Stimulated activated CD4-positive, alpha-beta T cell treated with anti-CD3 and anti-CD28 coated beads, Interleukin-12 subunit alpha, Interleukin-12 subunit beta, amount 100 ng/mL, for 24 hours (primary cell): ENCODE measurements at places on chromosomes 2 and 18.
A peak's percentile ranks its signal among the peaks of the same experiment; 100 is the strongest.

- no peak for DNase-seq
These were observed 1090.2 kb upstream of the PIK3C3 start for GRCh38 chr18:40864846-40865245.

- DNase-seq = no peak
These were observed 134.5 kb downstream of the NCK2 start for GRCh38 chr2:105879106-105879802.

- DNase-seq = no peak
These were observed 219.6 kb downstream of the CD226 start for GRCh38 chr18:69727912-69728572.

DNA sequence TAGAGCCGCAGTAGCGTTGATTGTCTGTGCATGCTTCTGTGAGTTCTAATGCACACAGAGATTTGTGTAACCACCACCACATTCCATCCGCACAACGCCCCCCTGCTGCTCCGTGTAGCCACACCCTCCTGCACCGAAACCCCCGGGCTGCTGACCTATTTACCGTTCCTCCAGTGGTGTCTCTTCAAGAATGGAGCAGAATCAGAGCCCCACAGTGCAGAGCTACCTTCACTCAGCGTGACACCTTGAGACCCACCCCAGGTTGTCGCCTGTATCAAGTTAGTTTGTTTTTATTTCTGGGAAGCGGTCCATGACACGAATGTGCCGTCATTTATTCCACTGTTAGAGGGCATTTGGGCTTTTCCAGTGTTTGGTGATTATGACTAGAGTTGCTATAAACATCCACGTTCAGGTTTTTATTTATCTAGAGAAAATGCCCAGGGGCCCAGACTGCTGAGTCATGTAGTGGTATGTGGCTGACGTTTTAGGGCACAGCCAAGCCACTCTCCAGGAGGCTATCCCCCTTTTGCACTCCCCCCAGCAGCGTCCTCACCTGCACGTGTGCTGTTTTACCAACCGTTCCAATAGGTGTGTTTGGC lies 266.8 kb downstream of the NDUFA10 start:
- DNase-seq = no peak

DNA sequence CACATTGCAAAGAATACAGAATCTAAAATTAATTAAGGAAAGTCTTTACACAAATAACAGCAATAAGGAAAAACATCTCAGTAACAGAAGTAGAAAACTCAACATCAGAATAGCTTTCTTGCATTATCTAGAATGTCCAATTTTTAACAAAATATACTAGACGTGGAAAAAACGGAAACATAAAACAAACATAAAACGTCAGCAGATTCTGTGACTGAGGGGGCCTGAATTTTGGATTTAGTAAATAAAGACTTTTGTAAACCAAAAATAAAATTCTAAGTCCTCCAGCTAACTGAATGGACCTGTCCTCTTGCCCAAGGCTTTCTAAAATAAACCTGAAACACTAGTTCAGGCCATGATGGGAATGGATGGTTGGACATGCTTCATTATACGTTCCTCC lies 773.5 kb upstream of the LRRTM1 start:
- DNase-seq = no peak

DNA sequence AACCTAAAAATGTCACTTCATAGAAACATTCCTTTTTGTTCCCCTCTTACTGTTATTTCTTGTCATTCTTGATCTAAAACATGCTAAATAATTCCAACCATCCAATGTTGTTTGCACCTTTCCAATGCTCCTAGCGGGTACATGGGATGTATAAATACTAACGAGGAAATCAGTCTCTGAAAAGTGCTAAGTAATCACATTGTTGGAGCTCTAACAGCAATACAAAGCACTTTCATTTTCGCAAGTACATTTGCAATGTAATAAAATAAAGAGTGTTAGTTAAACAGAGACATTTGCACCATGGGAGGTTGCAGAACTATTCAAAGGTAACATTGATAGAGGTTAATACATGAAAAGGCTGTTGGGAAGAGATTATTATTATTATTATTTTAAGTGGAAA lies 286.2 kb upstream of the ACVR2A start:
- no peak for DNase-seq

GRCh38 chr2:107337209-107337898 lies 451.4 kb upstream of the ST6GAL2 start:
- DNase-seq = no peak

GRCh38 chr2:70554338-70554892 lies 789 bp upstream of the TGFA start:
- DNase-seq = no peak

- DNase-seq = no peak
These were observed 49.6 kb downstream of the FARSB start for GRCh38 chr2:222606306-222606705.

DNA sequence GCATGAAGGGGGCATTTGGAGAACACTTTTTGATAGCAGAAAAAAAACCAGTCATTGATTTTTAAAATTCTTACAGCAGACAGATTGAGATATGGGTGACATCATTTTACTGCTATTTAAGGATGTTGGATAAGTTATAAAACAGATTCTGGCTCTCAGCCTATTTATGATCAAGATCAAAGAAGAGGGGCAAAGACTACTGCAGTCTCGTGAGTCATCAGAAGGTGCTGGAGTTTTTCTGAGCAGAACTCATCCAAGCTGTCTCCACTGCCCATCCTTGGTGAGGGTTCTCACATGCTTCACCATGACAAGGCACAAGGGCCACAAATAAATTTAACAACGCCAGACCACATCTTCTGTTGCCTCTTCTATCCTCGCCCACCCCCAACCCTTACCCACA lies 58.8 kb downstream of the ST6GAL2 start:
- DNase-seq = no peak

DNA sequence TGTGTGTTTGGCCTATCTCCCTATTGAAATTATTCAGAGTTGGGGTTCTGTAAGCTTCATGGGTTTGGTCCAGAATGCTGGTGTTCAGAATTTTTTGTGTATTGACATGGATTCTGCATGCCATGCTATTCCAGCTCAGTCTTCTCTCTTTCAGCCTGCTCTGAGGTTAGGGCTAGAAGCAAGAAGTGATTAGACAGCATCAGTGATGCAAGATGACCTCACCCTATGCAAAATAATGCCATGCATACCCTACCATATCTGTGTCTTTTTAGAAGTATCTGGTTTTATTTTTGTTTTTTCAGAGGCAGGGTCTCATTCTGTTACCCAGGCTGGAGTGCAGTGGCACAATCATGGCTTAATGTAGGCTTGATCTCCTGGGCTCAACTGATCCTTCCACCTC lies 175.6 kb upstream of the SKOR2 start:
- no peak for DNase-seq

- no peak for DNase-seq
These were observed 1.7 kb downstream of the PFN4 start for GRCh38 chr2:24121469-24121868.

- no peak for DNase-seq
These were observed 11.3 kb downstream of the NT5C1B start for GRCh38 chr2:18578033-18578432.

- DNase-seq = no peak
These were observed 17.5 kb upstream of the HPCAL1 start for GRCh38 chr2:10285191-10285555.

DNA sequence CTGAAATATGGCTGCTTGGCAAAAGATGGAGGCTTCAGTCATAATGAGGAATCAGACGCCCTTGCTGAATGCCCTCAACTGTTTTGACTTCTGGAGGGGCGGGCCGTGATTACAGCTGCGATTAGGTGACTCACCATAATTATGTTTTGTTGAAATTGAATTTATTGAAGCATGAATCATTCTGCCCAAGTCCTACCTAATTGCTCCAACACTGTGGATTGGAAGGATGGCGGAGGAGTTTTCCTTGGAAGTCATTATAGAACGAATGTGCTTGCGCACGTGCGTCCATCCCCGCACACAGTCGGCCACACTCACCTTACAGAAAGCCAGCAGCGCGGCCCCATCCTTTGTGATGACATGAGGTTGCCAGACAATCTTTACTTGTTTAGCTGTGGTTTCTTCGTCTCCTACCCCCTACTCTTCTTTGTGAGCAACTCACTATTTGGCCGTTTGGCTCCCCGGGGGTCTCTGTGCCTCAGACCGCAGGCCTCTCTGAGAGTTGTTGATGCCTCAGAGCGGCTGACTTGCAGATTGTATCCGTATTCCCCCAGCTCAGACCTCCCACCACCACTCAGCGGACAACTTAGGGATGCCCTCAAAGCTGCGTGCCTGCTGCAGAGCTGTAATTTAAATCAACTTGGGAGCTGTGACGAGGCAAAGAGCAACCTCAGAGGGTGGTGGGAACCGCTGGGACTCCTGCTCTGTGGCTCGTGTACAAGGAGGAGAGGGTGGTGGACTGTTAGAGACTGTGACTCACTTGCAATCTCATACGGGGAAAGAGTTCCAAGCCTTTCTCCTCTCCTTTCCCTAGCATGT lies 513.4 kb downstream of the TNS1 start:
- no peak for DNase-seq

DNA sequence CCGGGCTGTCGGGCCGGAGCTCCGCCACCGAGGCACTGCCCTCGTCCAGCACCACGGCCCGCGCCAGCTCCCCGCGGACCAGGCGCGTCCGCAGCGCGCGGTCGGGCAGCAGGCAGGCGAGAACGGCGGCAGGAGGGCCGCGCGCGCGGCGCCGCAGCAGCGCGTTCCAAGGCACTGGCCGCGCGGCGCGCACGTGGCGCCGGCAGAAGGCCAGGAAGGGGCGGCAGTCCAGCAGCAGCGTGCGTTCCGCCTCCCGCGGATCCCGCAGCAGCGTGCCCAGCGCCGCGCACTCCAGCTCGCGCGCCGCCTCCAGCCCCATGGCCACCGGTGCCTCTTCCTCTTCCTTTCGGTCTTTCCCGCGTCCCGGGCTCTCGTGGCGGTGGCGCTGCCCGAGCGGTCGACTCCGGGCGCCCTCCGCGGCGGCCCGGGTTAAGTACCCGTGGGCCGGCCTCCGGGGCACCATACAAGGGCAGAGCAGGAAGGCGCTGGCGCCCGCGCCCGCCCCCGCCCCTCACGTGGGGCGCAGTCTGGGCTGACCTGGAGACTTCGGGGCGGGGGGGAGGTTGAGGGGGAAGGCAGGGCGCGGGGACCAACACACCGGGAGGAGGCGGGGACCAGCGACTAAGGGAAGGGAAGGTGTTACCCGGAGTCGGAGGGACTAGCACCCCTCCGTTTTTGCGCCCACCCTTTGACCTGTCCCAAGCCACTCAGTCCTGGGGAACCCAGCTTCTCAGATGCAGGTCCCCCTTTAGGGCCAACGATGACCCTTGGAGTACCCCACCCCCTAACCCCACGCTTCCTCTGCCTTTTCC lies at the start of gene DUSP2:
Gene DUSP2 (minus strand): TSS at position 405 of the 812 bp plus-strand sequence. CDS start 86 bp downstream, at position 319.
- peak; percentile 92 for DNase-seq

DNA sequence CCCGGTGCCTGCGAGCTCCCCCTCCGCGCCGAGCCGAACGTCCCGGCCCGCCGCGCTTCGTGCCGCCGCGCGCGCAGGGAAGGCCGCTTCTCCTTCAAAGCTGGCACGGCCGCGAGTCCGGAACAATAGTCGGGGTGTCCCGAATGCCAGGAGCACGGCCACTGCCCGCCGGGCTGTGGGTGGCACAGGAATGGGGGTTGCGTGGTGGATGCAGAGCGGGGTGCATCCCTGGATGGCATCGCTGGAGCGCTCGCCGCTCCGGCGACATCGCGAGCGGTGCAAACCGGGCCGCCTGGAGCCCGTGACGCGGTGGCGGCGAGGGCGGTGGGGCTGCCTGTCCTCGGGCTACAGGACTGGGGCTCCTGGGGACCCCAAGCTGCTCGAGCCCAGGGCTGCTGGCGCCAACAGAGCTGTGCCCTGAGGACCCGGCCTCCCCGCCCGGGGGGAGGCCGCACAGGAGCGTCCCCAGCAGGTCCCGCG lies 1.1 kb upstream of the SATB2 start:
- no peak for DNase-seq

- DNase-seq = no peak
These were observed 177.5 kb downstream of the CD8B2 start for GRCh38 chr2:106664669-106665068.

- DNase-seq = peak; percentile 12
These were observed 35.8 kb upstream of the SCLY start for GRCh38 chr2:238024986-238025385.

DNA sequence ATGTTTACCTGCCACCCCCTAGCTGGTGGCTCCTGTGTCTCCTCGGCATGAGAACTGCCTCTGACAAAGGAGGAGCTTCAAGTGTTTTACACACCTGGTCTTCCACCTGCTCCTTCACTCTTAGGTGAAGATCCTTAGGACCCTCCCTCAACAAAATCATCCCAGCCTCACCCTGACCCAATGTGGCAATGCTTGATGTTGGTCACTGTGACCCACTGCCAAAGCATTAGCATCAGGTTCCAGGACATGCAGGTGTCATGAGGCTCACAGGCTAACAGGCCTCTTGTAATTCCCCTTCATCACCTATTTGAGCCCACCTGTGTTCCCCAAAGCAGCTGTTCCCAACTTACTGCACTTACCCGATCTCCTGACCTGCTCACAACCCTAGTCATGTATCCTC lies 9.8 kb downstream of the FZD5 start:
- no peak for DNase-seq

DNA sequence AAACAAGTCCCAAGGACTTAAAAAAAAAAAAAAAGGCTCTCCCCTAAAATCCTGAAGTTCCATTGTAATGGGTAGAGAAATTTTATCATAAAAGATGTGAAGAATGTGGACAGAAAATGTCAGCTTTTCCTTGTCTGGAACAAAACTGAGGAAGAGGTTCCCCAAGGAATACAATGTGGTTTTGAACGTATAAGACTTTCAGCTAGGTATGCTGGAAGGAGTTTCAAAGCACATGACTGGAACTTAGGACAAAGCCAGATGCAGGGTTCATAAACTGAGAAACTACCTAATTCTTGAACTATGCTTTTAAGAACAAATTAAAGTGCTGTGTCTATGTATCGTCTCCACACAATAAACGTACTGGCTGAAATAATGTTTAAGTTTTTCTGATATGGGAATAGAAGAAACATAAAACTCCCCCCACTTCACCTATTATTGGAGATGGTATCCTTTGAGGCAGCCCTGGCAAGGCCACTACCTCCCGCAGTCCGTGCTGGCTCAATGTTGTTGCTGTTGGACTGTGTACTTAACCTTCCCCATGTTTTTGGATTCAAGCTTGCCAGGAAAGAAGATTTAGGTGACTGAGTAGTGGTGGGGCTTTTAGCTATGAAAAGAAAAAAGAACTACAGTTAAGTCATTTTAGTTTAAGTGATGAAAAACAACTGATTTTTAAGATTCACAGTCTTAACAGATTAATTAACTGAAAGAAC lies 84.2 kb upstream of the DNER start:
- DNase-seq = no peak

- no peak for DNase-seq
These were observed 26.6 kb upstream of the PLB1 start for GRCh38 chr2:28469304-28469703.

- DNase-seq = no peak
These were observed 238.8 kb downstream of the SLC8A1 start for GRCh38 chr2:40213071-40213470.

DNA sequence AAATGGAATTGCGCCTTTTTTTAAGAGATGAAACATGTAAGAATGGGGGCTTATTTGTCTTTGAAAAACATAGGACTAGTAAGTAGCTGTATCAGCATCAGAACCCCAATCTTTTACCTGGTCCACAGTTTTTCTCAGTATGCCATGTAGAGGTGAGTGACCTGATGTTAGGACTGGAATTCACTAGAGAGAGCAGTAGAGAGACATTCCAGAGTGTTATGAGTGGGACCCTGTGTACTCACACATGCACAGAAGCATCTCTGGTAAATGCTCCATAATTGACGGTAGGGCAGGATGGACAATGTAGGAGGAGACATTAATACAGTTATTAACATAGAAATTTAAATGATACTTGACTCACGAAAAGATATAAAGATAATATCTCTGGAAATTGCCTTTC lies 1.4 kb upstream of the GALNT13 start:
- DNase-seq = no peak
